ENCODE measurements at places on chromosomes 3 and 15.
A peak's percentile ranks its signal among the peaks of the same experiment; 100 is the strongest.

- DNase-seq: no peak
Measured at GRCh38 chr3:155704061-155704460, 40.8 kb downstream of the PLCH1 start.

DNA sequence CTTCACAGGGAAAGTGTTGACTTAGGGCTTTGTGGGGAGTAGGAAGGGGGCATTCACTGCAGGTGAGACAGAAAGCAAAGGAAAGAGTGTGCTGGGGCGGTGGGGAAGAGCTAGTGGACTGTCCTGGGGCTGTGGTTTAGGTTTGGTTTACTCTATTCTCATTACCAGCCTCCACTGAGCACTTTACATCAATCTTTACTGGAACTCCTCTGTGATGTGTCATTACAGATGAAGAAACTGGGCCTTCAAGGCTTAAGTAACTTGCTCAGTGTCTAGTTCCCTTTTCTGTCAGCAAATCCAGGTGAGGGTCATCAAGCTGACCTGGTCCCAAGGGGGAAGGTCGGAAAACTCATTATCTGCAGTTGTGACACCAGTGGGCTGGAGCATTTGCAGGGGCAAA lies 120.2 kb upstream of the PFN2 start:
- DNase-seq: no peak

DNA sequence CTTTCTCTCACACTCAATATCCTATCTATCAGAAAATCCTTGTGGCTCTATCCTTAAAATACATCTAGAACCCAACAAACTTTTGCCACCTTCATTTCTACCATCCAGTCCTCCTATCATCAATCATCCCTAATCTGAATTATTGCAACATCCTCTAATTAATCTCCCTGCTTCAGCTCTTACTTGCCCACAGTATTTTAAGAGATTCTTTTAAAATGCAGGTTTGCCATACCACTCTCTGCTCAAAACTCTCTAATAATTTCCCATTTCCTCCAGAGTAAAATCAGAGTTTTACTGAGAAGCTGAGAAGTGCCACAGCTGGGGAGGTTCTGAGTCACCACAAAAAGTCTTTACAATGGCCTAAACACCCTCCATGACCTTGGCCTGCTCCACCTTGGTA lies 234.3 kb upstream of the ZPLD1 start:
- DNase-seq: no peak

DNA sequence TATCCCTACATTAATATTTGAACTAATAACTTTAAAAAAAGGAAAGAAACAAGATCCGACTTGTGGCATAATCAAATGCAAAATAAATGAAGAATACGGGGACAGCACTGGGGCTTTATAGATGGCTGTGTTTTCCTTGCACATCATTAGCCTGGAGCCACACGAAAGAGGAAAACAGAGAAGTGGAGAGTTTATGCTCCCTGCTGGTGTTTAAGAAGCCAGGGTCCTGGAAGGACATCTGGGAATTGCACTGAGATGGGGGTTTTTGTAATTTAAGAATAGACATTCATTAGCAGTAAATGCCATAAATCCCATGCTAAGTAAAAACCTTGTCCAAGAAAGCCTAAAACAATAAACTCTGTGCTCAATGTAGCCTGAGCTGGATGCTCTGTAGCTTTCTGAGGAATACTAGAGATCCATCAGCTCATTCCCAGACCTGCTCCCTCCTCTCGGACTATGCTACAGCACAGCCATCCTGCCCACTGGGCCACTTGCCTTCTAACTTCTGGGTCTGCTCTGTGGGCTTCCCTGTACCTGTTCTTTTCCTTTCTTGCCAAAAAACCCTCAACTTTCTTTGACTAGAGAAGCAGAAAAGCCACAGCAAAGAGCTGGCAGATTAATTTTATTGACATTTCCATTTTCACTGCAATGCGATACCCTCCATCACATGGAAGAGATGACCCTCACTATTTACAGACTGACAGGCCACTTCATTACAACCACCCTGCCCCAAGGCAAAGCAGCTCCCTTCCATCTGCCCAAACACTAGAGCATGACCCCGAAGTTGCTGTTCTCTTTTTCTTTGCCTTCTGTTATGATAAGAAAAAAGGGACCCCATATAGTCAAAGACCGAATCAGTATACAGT lies 62.3 kb downstream of the MEIS2 start:
- no peak for DNase-seq

DNA sequence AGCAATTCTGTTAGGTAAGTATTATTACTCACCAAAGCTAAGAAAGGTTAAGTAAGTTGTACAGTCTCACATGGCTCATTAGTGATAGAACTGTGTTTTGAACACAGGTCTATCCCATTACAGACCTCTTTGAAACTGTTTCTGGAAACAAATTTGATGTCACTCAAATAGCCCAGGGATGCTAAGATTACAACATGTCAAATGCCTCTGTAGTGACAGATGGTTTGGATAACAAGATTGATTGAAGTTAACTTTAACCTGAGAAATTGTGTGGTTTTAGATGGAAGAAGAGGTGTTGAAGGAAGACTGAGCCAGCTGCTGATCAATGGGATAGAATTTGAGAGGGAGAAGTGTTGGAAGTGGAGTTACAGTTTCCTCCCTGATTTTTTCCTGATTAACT lies 72.5 kb downstream of the SYN2 start:
- DNase-seq: no peak

GRCh38 chr15:63000706-63001105 lies 41.8 kb upstream of the TPM1 start:
- DNase-seq: no peak

DNA sequence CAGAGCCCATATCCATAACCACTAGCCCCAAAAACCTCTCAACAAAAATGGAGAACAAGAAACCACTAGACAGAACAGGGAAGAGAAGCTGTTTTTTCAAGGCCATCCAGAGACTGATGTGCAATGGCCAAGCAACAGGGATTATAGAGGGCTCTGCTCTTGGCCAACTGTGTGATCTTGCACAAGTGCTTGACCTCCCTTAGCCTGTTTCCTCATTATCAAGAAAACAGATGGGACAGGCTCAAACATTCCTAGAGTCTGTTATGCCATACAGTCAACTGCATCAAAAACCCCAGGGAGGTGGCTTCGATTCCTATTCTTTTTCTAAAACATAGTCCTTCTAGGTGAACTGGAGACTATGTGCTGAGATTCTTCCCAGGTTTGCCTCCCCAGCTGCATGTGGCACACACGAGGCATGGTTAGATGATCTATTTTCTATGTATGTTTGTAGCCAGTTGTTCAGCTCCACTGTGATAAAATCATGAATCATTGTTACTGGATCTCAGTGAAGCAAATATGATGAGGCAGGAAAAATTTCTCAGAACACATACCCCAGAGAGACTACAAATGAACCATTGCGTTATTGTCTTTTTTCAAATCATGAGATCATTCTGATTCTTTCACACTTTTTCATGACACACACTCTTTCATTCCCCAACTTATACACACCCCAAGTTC lies 132.9 kb upstream of the TGFBR2 start:
- no peak for DNase-seq

DNA sequence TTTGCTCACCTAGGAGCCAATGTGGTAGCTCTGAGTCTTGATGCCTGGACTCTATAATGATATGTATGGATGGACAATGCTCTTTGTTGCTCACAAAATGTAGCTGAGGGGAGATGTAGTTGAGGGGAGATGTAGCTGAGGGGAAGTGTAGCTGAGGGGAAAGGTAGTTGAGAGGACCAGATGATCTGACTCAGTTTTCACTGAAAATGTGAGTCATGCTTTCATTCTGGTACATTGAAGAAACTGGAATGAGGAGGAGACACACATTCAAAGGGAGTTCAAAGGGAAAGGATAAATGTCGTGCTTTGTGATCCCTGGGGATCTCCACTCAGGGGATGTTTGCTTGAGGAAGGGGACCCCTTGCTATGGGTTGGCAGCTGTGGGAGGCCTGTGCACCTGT lies 302.9 kb upstream of the TRIM42 start:
- DNase-seq: no peak

DNA sequence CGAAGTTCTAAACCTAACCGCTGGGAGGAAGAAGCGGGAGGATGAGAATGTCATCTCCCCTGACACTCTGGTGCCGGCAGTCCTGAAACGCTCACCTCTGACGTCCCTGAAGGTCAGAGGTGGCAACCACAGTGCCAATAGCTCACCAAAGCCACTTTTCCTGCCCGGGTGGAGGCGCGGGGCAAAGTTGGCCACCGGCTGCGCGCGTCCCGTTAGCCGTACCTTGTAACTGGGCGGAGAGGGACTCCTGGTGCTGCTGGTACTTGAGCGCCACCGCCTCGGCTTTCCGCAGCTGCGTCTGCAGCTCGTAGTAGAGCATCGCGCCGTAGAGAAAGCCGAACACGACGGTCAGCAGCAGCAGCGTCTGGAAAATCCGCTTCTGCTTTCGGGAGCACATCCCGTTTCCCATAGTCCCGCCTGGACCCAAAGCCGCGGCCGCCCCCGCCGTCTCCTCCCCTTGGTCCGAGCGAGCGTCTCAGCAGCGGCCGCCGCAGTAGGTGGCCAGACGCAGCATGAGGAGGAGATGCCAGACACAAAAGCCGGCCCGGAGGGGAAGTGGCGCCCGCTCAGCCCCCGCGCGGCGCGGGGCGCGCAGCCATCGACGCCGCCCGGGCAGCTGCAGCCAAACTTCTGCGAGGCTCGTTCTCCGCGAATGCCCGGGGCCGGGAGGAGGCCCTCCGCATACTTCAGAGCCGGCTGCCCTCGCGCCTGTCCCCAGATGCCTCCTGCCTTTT lies 680 bp downstream of the GOLIM4 start:
- peak; percentile 41 for DNase-seq

GRCh38 chr15:95085056-95085455 lies 853.7 kb downstream of the MCTP2 start:
- DNase-seq: no peak

- no peak for DNase-seq
Measured at GRCh38 chr3:56484122-56484521, 15.9 kb upstream of the ERC2 start.

- no peak for DNase-seq
Measured at GRCh38 chr15:66808181-66808824, 106.3 kb downstream of the SMAD6 start.

DNA sequence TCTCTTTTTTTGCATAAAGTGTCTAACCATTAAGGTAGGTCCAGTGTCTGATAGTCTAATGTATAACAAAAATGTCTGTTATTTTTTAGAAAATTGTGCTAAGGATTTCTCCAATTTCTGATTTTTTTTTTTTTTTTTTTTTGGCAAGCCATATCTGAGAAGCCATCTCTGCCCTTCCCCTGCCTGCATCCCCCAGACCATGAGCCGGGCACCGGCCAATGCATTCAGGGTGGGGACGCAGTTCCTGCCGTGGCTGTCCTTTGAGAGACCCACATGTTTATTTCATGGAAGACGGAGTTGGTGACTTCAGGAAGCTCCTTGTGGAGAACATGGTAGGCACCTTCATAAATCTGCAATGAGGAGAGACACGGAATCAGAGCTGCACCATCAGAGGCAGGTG lies 19.2 kb downstream of the ABTB1 start:
- no peak for DNase-seq

Measured in uterus (tissue), 4 donors.